ENCODE measurements at places on chromosomes 5 and 9.

DNA sequence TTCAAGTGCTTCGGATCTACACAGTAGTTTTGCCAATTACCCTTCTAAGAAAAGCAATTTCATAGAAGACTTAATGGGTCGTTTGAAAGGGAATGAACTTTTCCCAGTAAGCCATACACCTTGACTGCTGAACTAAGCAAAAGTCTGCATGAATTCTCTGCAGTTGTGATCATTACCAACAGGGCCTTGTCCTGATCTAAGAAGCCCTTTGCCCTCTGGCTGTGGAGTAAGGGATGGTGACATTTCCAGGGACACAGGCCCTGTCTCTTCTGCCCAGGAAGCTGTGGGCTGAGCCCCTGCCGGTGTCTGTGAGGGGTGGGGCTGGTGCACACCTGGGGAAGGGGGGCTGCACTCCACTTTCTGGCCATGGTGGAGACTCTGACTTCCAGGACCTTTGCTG, 30.5 kb downstream of the ZDHHC11 start:
- DNase-seq, result no peak

DNA sequence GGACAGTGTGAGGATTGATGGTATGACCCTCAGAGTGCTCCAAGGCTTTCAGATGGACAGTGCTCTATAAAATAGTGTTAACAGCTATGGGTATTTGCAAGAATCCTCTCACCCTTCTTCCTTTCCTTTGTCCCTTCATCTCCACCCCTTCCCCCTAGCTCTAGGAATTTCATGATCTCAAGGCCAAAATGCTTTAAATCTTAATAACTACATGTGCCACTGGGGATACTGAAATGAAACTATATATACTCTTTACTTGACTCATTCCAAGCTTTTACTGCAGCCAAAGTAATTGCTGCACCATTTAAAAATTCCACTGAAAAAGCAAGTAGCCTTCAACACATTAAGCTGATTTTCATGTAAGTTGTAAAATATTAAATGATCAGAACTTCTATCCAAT, 361.6 kb upstream of the SLC30A5 start:
- DNase-seq, result no peak

DNA sequence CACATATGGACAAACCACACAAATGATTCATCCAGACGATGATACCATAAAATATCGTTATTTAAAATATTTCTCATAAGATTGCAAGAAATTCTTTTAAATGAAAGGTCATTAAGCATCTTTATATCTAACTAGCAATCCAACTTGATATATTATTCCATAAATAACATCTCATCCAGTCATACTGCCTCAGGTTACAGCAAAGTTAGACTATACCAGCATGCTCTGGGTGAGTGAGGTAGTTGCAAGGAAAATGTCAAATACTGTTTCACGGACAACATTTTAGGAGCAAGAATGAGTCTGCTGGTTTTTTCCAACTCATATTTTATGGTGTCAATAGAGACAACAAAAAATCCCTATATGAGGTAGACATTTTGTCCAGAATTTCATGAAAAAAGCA, 200.9 kb upstream of the TRPM3 start:
- DNase-seq, result no peak

- no peak for DNase-seq
These were observed 3.1 kb upstream of the APC start for GRCh38 chr5:112734597-112734996.

DNA sequence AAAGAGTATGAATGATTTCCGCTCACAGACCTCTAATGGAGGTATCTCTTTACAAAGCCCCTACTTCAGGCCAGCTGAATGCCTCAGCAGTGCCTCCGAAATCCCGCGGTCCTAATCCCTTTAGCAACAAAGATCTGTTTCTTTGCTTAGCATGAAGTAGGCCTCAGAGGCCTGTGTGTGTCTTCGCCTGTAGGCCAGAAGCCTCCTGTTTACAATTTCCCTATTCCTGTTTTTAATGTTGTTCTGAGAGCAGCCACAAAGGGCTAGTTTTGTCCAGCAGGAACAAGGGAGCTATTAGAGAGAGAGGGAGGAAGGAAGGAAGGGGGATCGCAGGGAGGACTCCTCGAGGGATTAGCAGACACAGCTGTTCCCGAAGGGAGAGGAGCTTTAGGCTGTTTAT, 166.4 kb upstream of the SPRY4 start:
- DNase-seq, result no peak

DNA sequence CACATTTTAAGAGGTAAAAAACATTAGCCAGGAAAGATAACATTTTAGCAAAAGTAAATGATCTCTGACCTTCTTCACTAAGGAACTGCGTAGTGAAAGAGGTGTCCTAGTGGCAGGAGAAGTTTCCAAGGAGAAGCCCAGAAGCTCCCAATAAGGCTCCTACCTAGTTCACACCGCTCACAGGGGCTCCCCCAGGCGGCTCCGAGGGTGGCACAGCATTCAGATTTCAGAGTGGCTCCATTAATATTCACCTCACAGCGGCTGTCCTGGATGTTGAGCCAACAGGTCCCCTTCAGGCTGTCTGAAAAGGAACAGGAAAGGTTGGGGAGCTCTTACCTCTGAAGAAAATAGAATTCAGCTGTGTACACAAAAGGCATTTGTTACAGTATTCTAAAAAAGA, 187.3 kb downstream of the FBN2 start:
- DNase-seq, result no peak

- no peak for DNase-seq
These were observed 40.0 kb downstream of the TMEM252 start for GRCh38 chr9:68500457-68501381.

DNA sequence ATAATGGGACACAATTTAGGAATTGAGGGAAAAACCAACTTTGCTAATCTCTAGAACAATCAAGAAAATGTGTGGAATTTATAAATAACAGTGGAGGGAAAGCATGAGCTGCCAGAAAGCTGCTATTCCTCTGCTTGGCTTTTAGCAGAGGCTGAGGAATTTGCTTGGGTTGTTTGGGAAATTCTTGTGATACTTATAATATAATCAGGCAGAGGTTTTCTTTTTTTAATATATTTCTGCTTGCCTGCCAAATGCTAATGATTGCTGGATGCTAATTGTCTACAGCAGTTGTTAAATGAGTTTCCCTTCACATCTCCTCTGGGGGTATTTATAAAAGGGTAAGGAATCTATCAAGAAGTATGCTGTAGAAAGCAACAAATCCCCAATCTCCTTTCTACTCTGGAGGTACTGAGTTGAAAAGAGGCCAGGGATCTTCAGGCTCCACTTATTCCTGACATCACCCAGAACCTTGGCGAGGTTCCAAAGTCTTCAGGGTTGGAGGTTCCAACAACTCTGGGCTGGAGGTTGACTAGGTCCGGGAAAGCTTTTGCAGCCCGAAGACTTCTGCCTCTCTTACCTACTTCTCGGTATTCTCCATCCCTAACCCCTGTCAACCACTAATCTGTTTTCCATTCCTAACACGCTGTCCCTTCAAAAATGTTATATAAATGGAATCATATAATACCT, 60.4 kb upstream of the TMED7 start:
- no peak for DNase-seq

- no peak for DNase-seq
These were observed 12.6 kb downstream of the PPIP5K2 start for GRCh38 chr5:103132684-103133083.

GRCh38 chr5:86968301-86968753, 299.4 kb upstream of the RASA1 start:
- no peak for DNase-seq

GRCh38 chr5:19739671-19740070, 248.3 kb downstream of the CDH18 start:
- no peak for DNase-seq

DNA sequence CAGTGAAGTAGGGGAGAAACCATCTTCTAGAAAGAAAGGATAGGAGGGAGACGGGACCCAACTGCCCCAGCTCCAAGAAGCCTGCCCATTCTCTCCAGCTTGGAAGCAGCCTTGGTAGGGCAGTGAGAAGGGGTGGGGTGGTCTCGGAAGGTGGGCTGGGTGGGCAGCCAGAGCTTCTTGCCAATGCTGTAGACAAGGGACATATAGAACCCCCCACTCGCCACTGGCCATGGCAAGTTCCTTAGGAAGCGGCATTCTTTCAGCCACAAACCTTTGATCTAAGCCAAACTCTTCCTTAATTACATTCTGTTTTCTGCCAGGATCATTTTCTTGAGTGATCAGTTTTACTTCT, 90.2 kb downstream of the PSD2 start:
- no peak for DNase-seq

- DNase-seq, result no peak
These were observed 105.6 kb downstream of the KCTD16 start for GRCh38 chr5:144276034-144276822.

DNA sequence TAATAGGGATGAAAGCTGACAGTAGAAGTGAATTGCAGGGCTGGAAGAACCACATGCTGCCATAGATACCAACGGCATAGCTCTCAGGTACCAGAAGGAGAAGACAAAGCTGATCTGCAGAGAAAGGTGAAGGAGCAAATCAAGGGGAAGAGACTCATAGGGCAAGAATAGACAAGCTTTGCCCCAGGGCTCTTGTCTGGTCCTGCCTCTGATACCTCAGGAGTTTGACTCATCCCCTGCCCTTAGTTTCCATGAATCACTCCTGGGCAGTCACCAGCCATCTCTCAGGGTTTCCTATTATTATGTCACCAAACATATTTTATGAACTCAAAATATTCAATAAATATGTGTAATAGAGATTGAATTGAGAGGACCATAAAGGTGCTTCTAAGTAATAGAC, 800.9 kb downstream of the DNAH5 start:
- DNase-seq, result no peak

DNA sequence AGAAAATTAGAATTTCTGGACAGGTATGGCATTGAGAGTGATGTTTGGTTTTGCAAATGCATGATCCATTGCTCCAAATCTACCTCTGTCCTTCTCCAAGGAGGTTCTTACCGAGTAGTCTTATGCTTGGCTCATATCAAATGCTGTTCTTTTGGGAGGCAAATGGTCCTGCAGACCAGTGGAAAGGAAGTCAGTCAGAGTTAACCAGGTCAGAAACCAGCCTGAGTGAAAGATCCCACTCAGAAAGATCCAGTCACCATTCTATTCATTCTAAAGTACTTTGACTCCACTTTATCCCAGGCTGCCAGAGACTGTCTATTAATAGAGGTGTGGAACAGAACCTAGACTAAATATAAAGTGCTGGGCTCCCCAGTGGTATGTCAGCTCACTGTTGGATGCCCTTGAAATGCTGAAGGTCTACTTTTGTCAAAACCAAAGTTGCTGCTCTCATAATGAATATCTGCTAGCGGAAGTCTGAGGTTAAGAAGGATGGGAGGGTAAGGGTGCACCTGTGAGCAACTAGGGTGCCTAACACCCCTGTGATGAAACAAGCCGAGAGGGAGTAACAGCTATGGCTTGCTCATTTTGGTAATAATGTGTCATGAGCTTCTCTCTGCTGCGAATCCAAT, 302.2 kb downstream of the ZNF608 start:
- no peak for DNase-seq

DNA sequence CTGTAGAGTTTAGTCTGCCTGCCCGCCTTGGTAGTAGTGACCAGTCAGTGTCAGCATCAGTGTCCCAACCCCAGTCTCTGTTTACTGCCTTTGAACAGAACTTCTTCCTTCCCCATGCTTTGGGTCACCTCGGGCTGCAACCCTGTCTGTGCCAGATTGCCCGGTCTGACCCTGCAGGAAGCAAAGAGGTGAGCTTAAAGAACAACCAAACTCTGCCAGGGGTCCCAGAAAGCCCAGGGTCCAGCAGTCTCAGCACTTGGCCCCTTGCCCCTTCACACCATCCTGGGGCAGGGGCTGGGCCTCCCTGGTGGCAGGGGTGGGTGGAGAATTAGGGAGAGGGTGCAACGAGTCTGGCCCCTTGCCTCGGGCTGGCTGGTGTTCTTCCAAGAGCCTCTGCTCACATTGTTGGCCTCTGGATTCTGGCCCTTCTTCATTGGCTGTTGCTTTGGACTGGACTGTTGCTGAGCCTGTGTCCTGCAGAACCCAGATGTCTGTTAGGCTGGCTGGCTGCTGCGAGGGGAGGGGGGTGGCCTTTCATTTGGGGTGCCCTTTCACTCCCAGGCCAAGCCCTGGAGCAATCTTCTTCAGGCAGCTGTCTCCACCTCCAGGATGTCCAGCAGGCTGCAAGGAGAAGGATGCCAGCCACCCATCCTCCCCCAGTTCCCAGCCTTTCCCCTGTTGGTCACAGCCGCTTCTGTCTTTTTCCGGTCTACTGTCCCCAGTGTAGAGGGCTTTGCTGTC, 51.2 kb downstream of the SAR1B start:
- DNase-seq, result no peak

GRCh38 chr5:2047341-2047927, 164.7 kb upstream of the IRX4 start:
- DNase-seq, result no peak

- no peak for DNase-seq
These were observed 221.4 kb downstream of the SEMA5A start for GRCh38 chr5:9324348-9325077.

- no peak for DNase-seq
These were observed 130.8 kb upstream of the PPP1R26 start for GRCh38 chr9:135348788-135349150.

DNA sequence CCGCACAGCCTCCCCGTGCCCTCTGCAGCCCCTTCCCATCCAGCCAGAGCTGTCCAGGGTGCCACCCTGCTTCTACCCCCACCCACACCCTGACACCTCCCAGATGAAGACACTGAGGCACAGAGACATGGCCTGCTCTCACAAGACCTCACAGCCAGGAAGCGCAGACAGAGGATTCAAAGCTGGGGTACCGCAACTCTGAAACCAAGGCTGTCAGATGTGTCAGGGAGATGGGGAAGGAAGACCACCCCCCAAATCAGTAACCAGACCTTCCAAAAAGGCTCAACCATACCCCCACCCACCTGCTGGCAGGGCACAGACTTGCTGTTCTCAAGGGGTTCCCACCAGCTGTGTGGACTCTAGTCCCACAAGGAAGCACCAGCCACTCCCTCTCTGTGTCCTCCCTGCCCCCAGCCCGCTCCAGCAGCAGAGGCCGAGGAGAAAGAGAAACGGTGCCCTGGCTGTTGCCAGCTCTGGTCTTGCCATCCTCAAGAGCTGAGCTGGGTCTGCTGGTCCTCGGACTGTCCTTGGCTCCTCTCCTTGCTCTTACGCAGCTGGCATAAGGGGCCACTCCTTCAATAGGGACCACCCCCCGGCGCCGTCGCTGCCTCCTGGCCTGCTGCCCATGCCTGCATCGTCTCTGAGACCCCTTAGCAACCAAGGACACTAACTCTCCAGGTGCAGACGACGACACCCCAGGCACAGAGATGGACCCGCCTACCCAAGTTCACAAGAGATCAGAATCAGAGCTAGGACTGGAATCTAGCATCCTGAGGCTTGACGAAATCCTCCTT, 699 bp downstream of the AKNA start:
- no peak for DNase-seq
